ENCODE measurements at places on chromosomes 11 and 22.

GRCh38 chr11:63520606-63521170 lies 14.8 kb downstream of the LGALS12 start:
- DNase-seq: no peak

DNA sequence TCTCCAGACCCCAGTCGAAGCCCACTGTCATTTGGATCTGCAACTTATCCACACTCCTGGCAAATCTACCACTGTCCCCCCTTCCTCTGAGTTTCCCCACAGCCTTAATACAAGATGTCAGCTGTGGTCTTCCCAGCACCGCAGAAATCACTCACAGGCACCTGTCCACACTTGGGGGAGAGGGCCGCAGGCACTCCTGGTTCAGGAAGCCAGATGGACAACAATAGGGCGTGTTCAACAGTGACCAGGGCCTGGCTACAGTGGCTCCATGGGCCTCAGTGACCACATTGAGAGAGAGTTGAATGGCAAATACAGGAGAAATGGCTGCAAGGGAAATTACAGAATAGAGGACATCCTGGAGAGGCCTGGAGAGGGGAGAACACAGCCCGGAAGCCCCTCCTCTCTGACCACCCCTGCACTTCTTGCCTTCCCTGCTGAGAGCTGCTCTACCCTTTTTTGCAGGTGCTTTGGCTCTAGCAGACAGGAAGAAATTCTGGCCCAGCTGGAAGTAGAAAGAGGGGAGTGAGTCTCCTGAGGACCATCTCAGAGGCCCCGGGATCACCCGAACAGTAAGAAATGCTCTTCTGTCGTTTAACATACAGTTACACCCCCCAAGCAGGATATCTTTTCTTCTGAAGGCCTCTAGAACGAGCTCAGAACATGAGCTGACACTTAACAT lies 164.6 kb downstream of the FEZ1 start:
- DNase-seq: no peak

- DNase-seq: no peak
Measured at GRCh38 chr11:134244593-134244992, 8.6 kb downstream of the THYN1 start.

DNA sequence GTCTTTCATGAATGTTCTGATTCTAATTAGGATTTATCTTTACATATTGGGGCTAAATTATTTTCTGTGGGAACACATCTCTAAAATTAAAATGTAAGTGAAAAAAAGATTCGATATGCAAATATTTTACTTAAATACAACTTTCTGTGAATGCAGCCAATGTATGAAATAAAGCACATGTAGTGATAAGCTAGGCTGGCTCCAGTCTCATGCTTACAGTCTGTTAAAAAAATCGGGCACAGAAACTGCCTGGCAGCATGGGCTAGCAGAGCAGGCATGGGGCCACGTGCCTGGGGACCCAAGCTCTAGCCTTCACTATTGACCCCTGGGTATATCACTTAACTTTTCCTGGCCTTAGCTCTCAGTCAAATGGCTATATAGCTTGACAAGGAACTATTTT lies 46.5 kb downstream of the NELL1 start:
- no peak for DNase-seq

- no peak for DNase-seq
Measured at GRCh38 chr22:39170825-39171622, 18.5 kb upstream of the CBX7 start.

DNA sequence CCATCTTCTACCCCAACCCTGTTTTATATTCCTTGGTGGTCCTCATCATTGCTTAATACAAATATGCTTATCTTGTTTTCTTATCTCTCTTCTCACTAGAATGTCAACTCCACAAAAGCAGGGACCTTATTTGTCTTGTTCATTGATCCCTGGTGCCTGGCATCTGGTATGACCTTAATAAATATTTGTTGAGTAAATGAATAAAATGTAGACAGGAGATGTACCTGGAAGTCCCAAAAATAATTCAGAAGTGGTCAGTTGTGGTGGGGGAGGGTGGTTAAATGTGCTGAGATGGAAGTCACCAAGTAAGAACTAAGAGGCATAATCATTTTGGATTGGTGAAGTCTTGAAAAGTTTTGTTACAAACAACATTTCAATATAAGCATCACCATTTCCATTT lies 214.8 kb upstream of the MPPED2 start:
- DNase-seq: no peak

GRCh38 chr11:120260616-120261015 lies 20.7 kb downstream of the POU2F3 start:
- no peak for DNase-seq

DNA sequence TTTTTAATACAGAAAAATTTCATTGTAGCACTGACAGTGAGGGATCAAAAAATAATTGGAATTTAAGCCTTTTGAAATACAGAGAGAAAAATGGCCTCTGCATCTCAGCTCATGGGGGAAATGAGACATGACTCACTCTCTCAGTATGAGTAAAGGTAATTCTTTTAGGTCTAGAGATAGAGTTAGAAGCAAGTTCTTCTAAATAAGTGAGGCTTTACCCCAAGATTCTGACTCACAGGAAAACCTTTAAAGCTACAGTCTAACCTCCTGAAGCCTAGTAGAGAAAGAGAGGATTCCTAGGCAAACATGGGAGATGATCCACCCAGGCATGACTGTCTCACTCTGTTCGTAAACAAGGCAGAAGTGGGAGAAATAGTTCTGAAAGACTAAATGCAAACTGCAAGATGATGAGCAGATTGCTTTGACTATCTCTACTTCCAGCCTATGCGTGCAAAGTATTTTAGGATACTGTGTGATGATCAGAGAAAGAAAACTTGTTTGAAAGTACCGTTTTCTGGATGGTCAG lies 1003.3 kb upstream of the CCDC90B start:
- DNase-seq: no peak

DNA sequence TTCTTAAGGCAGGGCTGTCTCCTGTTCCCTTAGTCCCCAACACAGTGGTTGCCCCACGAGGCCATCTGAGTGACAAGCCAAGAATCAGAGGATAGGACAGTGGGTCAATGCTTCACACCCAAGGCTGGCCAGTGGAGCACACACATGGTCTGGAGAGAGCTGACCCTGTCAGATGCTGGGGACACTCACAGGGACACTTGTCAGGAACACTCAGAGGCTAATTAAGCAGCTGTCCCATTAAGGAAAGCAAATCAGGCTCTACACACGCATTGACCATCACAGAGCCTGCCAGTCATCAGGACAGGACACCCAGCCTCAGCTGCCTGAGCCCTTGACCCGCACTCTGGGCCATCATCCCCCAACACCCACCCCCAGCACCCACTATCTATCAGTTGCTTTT lies 18.2 kb downstream of the GDPD5 start:
- no peak for DNase-seq

GRCh38 chr11:46611526-46612304 lies 5.3 kb downstream of the HARBI1 start:
- no peak for DNase-seq

- DNase-seq: no peak
Measured at GRCh38 chr22:32627091-32627490, 152.5 kb downstream of the FBXO7 start.

DNA sequence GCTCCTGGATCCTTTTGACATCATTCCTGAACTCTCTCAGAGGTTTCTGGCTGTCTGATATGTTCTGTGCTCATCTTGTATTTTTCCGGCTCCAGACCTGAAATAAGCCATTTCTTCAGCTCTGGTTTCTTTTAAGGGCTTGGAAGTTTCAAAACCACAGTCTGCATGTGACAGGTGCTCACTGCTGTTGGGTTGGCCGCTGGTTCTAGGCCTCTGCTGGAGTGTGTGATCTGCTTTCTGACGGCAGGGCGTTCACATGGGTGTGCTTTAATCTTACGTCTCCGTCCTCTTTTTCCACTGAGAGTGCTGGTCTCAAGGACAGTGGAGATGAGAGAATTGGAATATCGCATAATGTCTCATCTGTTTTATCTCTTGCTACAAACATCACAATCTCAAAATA lies 10.3 kb downstream of the ZBED4 start:
- no peak for DNase-seq

DNA sequence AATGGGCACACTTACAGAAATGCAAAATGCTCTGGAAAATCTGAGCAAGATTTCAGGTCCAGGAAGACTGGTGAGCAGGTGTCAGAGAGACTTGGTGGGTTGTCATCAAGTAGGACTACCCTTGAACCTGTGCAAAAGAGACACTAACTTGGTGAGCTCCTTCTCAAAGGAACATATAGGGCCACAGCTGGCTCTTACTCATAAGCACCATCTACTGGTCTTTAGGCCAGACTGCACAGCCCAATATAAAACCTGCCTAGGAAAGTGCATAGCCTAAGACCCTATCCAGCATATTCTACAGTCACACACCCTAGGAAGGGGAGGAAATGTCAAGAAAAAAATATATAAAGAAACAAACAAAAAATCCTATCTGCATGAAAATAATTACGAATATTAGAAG lies 18.2 kb upstream of the OR10W1 start:
- DNase-seq: no peak

- DNase-seq: no peak
Measured at GRCh38 chr11:17473071-17473744, 3.4 kb downstream of the ABCC8 start.

DNA sequence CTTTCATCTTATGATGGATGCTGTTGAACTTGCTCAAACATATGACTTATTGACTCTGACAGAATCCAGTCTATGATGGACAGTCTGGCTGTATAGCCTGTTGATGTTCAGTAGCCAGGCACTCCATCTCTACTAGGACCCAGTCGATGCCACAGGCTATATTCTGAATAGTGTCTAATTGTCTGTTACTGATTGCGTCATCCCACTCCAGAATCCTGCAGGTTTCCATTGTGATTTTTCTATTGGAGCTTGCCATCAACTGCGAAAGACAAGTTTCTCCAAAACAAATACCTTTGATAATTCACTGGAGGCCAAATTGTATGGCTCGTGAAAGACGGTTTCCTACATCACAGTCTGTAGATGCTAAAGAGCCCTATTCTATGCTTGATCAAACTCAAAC lies 481.7 kb upstream of the CHORDC1 start:
- no peak for DNase-seq

- DNase-seq: no peak
Measured at GRCh38 chr11:68314203-68315170, 2.1 kb downstream of the LRP5 start.

GRCh38 chr11:92302770-92303169 lies 78.2 kb downstream of the FAT3 start:
- DNase-seq: no peak

DNA sequence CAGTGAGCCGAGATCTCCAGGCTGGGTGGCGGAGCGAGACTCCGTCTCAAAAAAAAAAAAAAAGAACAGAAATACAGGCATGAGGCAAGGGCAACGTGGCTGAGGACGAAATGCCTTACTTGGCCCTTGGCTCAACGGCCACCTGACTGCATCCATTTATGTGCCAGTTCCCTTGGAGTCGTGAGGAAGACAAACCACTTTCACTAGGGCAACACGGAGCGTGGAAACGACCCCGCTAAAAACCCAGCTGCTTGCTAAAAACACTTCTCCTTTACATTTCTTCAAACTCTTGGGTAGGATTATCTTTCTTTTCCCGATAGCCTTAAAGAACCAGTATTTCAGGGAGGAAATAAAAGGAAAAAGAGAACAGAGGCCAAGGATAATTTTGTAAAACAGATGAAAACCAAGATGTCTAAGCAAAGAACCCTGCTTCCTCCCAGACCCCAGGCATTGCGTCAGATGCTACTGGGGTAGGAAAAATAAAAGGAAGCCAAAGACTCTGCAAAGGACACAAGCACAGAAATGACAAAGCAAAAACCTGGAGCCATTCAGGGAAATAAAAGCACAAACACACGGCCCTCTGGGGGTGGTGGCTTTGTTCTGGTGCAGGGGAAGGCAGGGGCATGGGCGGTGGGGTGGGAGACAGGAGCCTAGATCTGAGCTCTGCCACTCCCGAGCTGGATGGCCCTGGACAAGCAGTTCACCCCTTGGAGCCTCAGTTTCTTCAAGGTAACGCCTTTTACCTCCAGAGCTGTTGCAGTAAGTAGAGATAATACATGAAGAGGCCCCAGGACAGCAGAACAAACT lies 37.0 kb downstream of the PC start:
- no peak for DNase-seq

- DNase-seq: no peak
Measured at GRCh38 chr11:62004473-62004872, 37.0 kb upstream of the FTH1 start.

GRCh38 chr22:19755722-19756287 lies 4.8 kb upstream of the TBX1 start:
- DNase-seq: no peak

GRCh38 chr11:23398052-23398451 lies 537.8 kb upstream of the CCDC179 start:
- no peak for DNase-seq

DNA sequence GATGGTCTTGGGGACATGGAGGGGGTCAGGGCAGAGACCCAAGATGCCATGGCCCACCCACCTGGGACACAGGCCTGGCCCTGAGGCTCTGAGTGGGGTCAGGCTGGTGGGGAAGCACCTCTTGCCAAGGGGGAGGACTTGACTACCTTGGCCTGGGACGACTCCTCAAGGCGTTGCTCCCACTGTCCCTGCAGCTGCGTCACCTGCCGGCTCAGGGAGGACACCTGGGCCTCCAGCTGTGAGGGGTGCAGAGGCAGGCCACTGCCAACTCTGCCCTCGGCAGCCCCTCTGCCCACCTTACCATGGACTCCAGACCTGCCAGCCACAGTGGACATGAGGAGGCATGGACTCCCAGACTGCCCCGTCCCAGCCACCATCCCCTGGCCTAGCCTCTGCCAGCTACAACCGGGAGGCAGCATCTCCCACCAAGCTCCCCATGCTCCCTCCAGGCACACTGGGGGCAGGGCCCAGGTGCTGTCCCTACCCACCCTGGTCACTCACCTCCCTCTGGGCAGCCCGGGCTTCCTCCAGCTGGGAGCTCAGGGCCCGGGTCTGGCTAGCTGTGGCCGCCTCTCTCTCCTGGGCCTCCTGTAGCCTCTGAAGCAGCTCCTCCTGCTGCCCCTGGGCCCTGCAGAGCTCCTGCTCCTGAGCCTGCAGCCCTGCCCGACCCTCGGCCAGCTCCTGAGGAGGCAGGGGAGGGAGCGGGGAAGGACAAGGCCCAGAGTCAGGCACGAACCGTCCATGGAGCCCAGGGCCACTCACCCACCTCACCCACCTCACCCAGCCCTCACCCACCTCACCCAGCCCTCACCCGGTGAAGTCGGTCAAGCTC lies 8.6 kb downstream of the CDC42BPG start:
- no peak for DNase-seq

GRCh38 chr22:26756675-26757293 lies 99.4 kb downstream of the MIAT start:
- DNase-seq: no peak

GRCh38 chr11:110113505-110113904 lies 20.3 kb downstream of the ZC3H12C start:
- no peak for DNase-seq

- no peak for DNase-seq
Measured at GRCh38 chr11:6708876-6709275, 25.7 kb upstream of the MRPL17 start.

GRCh38 chr22:26431261-26431995 lies 2.4 kb downstream of the ASPHD2 start:
- DNase-seq: no peak

- DNase-seq: no peak
Measured at GRCh38 chr11:57541169-57541568, 3.8 kb downstream of the SMTNL1 start.

- no peak for DNase-seq
Measured at GRCh38 chr11:64752175-64752970, 7.4 kb downstream of the PYGM start.
